Activated CD4-positive, alpha-beta memory T cell treated with anti-CD3 and anti-CD28 coated beads, Interleukin-2, amount 10 ng/mL, durations not matched to agents 7 days and 5 days (primary cell): ENCODE measurements at places on chromosomes 7 and 10. TPM values are rescaled to one million over a fixed set of nuclear protein-coding genes. Genes with fewer than 3 reads are reported as not detected.

GRCh38 chr10:110279407-110279986 lies 25.2 kb downstream of the SMNDC1 start:
- peaks cover 3% of the 10 kb centered on the region for H3K27me3 ChIP-seq
- peaks cover 29% of the 10 kb centered on the region for H3K4me1 ChIP-seq
- H3K27ac ChIP-seq, result no peak overlapping the region
- peak; percentile 44 for DNase-seq

DNA sequence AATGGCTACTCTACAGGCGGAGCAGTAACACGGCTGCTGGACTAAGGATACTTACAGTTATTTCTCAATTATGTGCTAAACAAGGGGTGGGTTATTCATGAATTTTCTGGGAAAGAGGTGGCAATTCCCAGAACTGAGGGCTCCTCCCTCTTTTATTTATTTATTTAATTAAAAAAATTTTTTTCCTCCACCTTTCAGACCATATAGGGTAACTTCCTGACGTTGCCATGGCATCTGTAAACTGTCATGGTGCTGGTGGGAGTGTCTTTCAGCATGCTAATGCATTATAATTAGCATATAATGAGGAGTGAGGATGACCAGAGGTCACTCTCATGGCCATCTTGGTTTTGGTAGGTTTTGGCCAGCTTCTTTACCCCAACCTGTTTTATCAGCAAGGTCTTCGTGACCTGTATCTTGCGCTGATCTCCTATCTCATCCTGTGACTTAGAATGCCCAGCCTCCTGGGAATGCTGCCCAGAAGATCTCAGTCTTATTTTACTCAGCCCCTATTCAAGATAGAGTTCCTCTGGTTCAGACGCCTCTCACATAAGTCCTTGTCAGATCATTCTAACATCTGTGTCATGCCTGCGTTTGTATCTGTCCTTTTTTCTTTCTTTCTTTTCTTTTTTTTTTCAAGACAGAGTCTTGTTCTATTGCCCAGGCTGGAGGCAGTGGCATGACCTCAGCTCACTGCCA lies 15.9 kb upstream of the STOX1 start:
- H3K4me1 ChIP-seq, result no peaks in the 10 kb centered on the region
- H3K4me3 ChIP-seq, result no peak overlapping the region
- no peaks in the 10 kb centered on the region for H3K27me3 ChIP-seq
- no peak for DNase-seq

DNA sequence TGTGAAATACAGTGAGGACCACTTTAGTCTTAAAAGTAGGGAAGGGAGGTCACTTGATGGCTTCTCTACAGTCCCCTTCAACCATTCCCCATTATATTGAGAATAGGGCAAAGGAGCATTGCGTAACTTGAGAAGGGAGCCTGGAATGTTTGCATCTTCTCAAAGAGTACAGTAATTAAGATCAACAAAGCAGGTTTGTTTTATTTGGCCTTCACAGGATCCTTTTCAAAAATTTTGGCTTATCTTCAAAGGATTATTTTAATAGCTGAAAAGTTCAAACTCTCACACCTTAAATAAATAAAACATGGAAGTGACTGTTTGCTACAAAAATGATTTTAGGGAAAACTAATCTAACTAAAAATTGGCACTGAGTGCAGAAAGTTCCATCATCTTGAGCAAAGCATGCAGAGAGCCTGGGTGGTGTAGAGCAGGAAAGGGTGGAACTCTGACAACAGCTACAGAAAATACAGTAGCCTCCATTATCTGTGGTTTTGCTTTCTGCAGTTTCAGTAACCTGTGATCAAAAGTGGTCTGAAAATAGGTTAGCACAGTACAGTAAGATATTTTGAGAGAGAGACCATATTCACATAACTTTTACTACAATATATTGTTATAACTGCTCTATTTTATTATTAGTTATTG lies 214.0 kb downstream of the MDFIC start:
- H3K4me3 ChIP-seq, result no peak overlapping the region
- peaks cover 30% of the 10 kb centered on the region for H3K4me1 ChIP-seq
- no peak for DNase-seq
- H3K27me3 ChIP-seq, result no peaks in the 10 kb centered on the region
- H3K27ac ChIP-seq, result no peak overlapping the region
- H3K36me3 ChIP-seq, result peaks cover 7% of the 10 kb centered on the region

Gene RBP3
- total RNA-seq, result not detected

Gene DGKI
- 0.91 TPM for total RNA-seq
